DMS79 treated with DMSO at 0.1 percent for 48 hours (cell line): ENCODE measurements at places on chromosomes 7 and 10.
A peak's percentile ranks its signal among the peaks of the same experiment; 100 is the strongest.

- DNase-seq, result no peak
Measured at GRCh38 chr7:134612197-134612596, 34.5 kb upstream of the BPGM start.

- peak; percentile 52 for DNase-seq
Measured at GRCh38 chr10:78931321-78932053, 137.3 kb upstream of the ZMIZ1 start.

DNA sequence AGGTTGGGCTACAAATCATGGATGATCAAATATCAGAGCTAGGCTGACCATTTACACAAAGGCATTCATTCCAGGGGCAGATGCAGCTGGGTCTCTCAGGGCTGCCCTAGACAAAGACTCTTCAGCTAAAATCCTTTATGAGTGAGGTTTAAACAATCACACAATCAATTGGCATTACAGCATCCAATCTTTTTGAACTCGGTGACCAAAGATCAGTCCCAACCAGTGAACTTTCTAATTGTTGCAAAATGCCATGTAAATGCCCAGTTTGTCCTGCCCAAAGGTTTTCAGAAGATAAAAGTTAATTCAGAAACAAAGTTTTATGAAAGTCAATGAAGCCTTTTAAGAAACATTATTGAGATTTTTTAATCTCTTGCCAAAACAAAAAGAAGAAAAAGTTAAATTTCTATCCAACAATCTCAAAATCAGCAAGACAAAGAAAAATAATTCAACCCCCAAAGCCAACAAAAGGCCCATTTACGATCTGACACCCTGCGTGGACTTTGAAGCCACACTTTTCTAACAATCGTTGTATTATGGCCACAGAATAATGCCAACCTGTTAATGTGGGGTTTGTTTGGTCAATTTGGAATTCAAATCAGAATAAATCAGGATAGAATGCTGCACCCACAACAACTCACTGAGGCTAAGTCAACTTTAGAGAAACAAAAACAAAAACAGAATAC is 40.9 kb downstream of the GPR37 start:
- DNase-seq, result no peak

DNA sequence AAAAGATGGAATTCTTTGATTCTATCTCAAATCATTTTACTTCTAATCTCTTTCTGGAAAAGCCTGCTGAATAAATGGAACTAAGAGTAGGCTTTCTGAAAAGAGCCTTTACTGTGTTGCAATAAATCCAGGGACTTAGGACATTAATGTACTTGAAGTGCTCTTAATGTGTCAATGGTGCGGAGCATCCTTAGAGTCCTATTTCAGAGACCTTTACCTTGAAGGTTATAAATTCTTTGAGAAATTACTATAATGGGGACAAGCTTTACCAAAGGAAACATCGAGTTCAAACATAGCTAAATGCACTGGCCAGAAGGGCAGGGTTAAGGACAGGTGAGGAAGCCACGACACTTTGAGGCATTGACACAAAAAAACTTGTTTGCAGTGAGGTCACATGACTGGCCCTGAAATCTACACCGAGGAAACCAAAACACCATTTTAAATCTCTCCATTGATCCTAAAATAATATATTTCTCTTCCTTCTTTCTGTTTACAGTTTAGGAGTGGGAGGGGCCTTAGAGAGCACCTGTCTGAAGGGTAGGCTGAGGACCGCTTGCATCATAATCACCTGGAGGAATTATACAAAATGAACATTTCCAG is 48.1 kb upstream of the EXOC6 start:
- DNase-seq, result peak; percentile 92
